ENCODE measurements at places on chromosomes 4 and X.
A peak's percentile ranks its signal among the peaks of the same experiment; 100 is the strongest.

DNA sequence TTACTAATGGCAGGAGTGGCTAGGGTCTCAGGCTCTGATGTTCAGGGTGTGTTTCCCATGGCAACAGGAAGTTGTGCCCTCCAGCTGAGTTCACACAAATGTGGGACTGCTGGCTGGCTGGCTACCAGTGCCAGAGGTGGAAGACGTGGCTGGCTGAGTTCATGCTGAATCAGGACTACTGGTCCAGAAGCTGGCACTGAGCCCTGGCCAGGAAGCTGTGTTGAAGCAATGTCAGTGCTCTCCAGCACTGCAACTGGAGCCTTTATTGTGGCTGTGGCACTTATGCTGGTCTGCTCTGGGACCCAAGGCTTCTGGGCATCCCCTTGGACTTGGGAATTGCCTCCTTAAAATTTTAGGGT lies 42.0 kb upstream of the ZXDA start:
- DNase-seq = no peak

DNA sequence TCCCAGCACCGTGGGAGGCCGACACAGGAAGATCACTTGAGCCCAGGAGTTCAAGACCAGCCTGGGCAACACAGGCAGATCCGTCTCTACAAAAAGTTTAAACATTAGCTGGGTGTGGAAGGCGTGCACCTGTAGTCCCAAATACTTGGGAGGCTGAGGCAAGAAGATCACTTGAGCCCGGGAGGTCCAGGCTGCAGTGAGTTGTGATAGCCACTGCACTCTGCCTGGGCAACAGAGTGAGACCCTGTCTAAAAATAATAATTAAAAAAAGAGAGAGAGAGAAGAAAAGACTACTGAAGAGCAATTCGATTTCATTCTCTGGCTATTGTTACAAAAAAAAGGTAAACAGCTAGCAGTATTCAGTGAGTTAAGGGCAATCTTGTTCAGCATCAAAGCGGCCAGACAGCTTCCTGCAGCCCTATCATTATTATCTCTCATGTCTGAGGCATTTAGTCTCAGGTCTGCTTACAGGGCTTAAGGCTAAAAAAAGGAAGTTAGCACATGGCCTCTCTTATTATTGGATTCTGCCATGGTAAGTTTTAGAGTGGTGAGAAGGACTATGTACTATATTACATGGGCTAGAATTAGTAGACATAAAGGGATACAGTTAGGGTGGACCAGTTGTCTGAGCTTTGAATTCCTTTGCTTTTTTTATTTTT lies 37.9 kb downstream of the ARHGEF6 start:
- no peak for DNase-seq

GRCh38 chrX:74321191-74321590 lies 17.2 kb downstream of the ZCCHC13 start:
- DNase-seq = no peak

DNA sequence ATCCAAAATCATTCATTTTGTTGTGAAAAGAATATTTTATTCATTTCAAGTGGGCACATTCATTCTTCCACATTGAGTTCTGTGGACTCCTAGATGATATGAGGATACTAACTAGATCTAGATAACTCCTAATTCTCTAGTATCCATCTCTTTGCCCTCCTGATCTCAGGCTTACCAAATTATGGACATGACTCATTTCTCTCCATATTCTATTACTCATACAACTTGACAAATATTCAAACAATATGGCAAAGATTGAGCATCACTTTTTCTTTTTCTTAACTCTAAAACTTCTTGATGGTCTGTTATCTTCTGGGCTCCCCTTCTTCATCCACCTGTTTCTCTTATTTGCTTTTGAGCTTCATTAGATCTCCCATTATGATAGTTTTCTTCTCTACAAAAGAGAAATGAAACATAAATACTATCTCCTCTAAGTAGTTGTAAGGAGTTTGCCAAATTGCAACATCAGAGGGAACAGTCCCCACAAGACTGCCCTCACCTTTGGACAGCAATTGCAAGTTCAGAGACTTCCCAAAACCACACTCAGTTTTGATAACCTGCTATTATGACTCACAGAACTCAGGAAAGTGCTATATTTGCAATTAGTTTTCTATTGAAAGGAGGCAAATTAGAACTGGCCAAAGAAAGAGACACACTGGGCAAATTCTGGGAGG lies 422.9 kb downstream of the SPRY1 start:
- no peak for DNase-seq

DNA sequence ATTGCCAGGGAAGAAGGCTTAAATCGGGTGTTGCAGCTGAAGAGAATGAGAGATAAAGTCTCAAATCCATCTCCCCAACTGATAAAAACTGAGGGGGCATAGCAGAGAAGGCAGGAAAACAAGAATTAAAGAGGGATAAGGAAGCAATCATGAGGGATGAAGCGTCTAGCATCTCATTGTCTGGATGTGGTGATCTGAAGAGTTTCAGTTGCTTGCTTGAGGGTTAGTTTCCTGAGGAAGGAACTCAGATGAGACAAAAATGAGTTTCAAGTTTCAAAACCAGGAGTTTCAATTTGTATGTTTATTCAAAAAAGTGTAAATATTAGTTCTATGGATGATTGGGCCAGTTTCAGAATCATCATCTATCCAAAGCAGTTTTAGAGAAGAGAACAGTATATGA lies 496.9 kb downstream of the RAB28 start:
- DNase-seq = no peak

- DNase-seq = no peak
Observed at GRCh38 chr4:47631161-47631560, 146.1 kb downstream of the ATP10D start.

- no peak for DNase-seq
Observed at GRCh38 chr4:52510939-52511565, 148.0 kb downstream of the USP46 start.

DNA sequence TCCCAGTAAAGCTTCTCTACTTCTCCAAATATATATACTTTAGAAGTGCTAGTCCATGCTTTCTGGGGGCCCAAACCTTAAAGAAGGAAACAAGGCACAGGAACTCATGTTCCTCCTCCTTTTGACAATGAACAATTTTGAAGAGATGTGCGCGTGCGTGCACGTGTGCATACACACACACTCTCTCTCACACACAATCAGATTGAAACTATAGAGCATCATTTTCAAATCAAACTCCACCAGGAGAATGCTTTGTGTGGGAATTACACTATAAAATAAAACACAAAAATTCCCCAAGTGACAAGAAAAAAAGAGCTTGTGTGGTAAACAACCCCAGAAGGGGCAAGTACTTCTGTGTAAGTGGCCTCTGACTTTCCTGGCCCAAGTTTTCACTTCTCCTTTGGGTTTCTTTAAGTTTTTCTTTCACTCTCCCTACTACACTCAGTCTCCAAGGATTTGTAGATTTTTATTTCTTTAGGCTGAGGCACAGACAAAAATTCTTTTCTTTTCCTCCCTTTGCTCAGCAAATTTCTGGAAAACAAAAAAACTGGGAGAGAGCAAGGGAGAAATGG lies 46.6 kb upstream of the SHISA3 start:
- no peak for DNase-seq

DNA sequence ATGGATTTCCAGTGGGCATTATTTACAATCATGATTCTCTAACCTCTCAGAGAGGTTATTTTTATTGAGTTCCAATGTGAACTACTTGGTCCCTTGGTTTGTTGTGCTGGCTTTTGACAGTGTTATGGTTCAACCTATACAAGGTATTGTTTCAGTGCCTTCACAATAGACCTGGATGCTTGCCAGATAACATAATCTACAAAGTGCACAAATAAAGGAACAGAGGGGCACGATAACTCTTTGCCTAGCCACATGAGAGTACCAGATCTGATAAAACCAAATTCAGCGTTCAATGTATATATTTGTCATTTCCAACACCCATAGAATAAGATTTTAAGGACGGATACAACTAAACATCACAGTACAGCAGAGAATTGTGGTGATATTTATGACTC lies 120.8 kb downstream of the RASL11B start:
- no peak for DNase-seq

- no peak for DNase-seq
Observed at GRCh38 chr4:19636451-19636850, 615.3 kb upstream of the SLIT2 start.

- DNase-seq = peak; percentile 79
Observed at GRCh38 chr4:76623217-76624045, 188.4 kb downstream of the SHROOM3 start.

- DNase-seq = no peak
Observed at GRCh38 chrX:46754586-46755061, 4.3 kb downstream of the SLC9A7 start.

DNA sequence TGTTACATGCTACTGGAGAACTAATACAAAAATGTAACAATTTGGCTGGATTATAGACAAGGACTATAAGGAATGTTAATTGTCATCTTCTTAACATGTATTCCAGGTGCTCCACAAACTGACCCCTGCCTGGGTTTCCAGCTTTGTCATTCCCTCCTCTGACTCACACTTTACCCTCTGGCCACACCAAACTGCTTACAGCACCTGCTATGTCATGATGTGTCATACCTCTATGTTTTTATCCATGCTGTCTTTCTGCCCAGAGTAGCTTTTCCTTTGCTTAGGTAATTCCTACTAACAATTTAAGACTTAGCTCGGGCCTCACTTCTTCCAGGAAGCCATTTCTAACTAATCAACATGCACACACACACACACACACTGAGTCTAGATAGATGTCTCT lies 14.0 kb upstream of the SHROOM4 start:
- DNase-seq = no peak

- no peak for DNase-seq
Observed at GRCh38 chr4:155805016-155805415, 46.2 kb downstream of the GUCY1B1 start.

GRCh38 chrX:134171661-134172587 lies 65.1 kb upstream of the CCDC160 start:
- DNase-seq = peak; percentile 47

GRCh38 chr4:42671431-42672194 lies 14.7 kb upstream of the ATP8A1 start:
- no peak for DNase-seq

GRCh38 chr4:84699001-84699671 lies 116.2 kb downstream of the CDS1 start:
- DNase-seq = no peak

- no peak for DNase-seq
Observed at GRCh38 chr4:133910165-133910564, 291.4 kb downstream of the PABPC4L start.

GRCh38 chr4:42326524-42326923 lies 70.8 kb upstream of the SHISA3 start:
- DNase-seq = no peak

DNA sequence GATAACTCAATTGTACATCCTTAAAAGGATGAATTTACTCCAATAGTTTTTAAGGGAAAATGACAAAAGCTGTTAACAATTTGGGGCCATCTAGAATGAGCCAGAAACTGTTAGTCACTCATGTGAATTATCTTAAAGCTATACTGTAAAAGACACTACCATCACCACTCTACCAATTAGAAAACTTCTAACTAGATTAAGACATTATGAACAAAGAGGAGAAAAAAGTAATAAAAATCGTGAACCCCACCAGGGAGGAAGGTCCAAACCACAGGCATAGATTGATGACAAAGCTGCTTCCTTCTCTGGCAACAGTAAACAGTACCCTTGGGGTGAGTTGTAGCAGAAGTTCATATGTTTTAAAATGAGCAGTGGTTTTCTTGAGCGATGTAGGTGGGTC lies 106.1 kb downstream of the PDGFC start:
- DNase-seq = no peak

- peak; percentile 70 for DNase-seq
Observed at GRCh38 chrX:109537324-109537665, 651 bp downstream of the NXT2 start.

GRCh38 chr4:55351824-55352223 lies 5.8 kb downstream of the SRD5A3 start:
- no peak for DNase-seq

DNA sequence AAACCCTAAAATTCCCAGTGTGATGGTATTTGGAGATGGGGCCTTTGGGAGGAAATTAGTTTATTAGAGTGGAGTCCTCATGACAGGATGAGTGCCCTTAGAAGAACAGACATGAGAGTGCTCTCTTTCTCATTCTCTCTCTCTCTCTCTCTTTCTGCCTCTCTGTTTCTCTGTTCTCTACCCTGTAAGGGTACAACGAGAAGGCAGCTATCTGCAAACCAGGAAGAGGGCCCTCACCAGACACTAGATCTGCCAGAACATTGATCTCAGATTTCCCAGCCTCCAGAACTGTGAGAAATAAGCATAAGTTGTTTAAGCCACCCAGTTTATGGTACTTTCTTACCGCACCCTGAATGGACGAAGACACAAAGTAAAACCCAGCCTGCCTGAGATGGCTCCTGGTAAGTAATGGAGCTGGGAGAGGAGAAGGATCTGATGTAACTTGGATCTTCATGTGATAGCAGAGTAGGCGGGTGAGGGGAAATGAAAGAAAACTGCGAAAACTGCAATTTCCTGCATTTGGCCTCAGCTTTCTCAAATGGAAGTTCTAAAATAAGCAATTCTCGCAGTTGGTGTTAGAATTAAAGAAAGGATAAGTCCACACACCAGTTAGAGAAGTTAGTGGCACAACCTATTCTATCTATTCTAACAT lies 8.7 kb upstream of the CDS1 start:
- DNase-seq = no peak

- DNase-seq = no peak
Observed at GRCh38 chr4:2071252-2071911, 12.3 kb downstream of the NAT8L start.

GRCh38 chr4:33037464-33037863 lies 2317.3 kb downstream of the PCDH7 start:
- DNase-seq = no peak

DNA sequence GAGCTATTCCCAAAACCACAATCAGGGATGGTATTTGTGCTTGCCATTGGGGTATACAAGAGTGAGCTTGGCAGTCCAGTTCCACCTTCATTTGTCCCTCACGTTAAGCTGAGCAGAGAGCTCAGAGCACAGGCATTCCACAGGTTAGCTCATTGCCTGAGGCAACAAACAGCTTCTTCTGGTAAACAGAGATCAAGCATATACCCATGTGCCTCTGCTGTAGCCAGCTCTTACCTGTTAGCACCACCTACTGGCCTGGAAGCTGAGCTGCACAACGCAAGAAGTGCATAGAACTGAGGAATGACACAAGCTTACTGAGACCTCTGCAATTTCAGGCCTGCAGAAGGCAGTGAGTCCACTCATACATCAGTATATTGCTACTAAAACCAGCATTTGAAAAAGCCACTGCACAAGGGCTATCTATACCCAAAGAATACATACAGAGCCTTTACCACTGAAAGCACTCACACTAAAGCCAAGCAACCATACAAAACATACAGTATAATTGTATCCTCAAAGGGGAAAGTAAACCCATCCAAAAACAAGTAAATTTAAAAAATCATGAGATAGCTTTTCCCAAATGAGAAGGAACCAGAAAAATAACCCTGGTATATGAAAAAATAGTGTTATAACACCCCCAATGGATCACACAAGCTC lies 258.3 kb upstream of the GABRA2 start:
- peak; percentile 14 for DNase-seq

- no peak for DNase-seq
Observed at GRCh38 chr4:10688022-10688421, 3.5 kb upstream of the CLNK start.

GRCh38 chr4:165563851-165564250 lies 185.0 kb downstream of the CPE start:
- no peak for DNase-seq

- DNase-seq = peak; percentile 76
Observed at GRCh38 chrX:39772057-39772832, 325.5 kb downstream of the BCOR start.

Measured in umbilical cord (tissue), 2 donors.